ENCODE measurements at places on chromosomes 7 and 10.

DNA sequence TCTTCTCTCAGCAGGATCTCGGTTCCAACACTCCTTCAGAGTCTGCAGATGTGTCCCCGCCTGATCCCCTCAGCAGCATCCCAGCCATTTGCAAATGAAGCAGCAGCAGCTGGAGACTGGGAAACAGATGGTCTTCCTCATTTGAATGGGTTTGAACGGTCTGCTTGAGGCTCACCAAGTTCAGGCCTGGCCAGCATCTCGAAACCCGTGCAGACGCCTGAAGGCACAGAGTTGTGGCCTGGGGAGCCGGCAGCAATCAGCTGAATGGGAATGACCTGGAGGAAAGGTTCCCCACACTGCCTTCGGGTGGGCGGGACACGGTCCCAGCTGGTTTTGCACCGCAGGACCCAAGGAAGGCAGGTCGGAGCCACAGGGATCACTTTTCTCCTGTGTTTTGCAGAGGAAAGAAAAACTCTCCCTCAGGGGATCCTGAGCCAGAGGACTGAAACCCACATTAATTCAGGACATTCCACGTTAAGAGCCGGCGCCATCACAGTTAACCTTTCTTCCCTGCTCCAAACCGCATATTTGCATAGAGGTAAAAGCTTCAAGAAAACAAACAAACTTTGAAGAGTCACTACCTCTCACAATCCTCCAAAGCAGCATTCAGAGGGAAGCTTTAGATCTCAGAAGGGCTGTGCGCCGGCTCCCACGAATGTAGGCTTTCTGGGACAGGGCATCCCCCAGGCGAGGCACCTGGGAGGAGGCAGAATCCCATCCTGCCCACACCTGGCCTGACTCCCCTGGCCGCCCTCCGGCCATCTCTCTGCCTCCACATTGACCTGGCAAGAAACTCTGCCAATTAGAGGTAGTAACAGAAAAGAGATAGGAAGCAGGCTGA lies 17.7 kb downstream of the FGFR2 start:
- DNase-seq, result no peak

GRCh38 chr10:114479307-114479706 lies 75.0 kb upstream of the AFAP1L2 start:
- peak; percentile 69 for DNase-seq

DNA sequence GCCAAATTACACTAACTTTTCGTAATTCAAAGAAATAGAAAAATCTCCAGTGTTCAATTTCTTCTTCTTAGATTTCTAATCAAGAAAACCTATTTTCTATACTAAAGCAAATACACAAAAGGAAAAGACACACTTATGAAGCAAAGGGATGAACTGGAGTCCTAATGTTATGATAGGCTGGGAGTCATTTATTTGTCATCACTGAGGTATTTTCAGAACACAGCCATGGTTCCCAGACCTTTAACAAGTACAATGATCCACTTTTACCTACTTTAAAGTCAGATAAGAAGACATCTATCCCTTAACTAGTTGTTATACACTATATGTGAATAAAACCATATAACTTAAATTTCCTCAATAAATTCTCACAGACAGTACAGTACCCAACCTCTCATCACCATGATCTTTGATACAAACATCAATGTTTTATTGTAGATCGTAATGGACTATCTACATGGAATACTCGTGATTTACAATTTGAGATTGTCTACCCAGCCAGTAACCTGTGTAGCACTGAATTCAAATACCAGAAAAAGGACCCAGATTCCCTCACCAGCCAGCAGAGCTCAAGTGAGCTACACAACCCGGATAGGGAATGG lies 12.5 kb downstream of the ASNS start:
- DNase-seq, result no peak

GRCh38 chr10:20596065-20596755 lies 300.9 kb downstream of the NEBL start:
- DNase-seq, result peak; percentile 59

- no peak for DNase-seq
Measured at GRCh38 chr10:102152545-102152890, 329 bp downstream of the NOLC1 start.

DNA sequence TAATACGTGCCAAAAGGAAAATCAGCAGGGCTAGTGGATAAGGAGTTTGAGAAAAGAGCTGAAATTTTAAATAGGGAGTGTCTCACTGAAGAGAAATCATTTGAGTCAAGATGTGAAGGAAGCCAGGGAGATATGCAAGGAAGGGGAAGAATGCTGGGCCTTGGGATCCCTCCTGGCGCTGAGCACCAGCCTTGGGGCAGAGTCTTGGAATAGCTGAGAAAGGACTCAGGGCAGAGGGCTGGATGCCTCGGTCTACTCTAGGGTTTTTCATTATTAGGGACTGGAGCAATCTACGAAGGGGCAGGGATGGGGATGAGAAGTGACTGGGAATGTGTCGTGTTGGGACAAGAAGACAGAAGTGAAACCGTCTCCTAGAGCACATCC lies 484 bp downstream of the ZWINT start:
- DNase-seq, result no peak

GRCh38 chr7:125926621-125927020 lies 997.0 kb upstream of the POT1 start:
- peak; percentile 11 for DNase-seq

DNA sequence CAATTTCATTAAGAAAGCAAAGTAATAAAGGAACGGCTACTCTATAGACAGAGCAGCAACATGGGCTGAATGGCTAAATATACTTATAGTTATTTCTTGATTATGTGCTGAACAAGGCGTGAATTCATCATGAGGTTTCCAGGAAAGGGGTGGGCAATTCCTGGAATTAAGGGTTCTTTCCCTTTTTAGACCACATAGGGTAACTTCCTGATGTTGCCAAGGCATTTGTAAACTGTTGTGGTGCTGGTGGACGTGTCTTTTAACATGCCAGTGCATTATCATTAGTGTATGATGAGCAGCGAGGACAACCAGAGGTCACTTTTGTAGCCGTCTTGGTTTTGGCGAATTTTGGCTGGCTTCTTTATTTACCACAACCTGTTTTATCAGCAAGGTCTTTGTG lies 28.5 kb upstream of the ZMYND11 start:
- DNase-seq, result no peak

GRCh38 chr7:32532716-32533115 lies 37.4 kb downstream of the AVL9 start:
- DNase-seq, result no peak

- no peak for DNase-seq
Measured at GRCh38 chr10:93110472-93111146, 36.9 kb downstream of the CYP26A1 start.

DNA sequence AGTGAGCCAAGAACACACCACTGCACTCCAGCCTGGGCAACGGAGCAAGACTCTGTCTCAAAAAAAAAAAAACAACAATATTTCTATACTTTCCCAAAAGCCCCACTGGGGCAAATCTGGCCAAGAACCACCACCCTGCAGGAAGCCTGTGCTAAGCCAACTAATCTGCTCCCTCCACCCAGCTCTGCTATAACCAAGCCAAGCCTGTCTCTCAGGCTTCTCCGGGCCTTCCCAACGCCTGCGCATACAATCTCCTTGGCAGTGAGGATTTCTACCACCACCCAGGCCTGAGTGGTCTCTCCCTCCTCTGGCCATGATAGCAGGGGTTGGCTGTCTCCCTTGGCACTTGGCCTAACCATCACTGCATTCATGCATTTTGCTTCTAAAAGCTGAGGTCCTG lies 14.2 kb downstream of the DDX56 start:
- DNase-seq, result no peak

DNA sequence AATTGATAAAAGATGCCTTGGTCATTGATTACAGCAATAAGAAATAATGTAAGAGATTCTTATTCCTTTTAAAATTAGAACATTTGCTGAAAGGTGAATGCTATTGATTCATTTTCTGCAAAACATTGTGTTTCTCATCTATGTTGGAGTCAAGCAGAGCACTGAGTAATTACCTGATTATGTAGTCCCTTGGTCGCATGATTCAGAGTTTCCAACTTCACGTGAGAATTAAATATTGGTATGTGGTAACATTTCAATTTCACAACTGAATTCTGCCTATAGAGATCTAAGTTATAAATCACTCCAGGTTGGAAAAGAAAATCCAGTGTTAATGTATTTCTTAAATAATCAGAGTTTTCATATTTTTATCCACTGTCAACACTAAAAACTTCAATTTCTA lies 701.4 kb downstream of the PHTF2 start:
- DNase-seq, result no peak

- no peak for DNase-seq
Measured at GRCh38 chr10:24730811-24731210, 7.1 kb upstream of the ARHGAP21 start.

DNA sequence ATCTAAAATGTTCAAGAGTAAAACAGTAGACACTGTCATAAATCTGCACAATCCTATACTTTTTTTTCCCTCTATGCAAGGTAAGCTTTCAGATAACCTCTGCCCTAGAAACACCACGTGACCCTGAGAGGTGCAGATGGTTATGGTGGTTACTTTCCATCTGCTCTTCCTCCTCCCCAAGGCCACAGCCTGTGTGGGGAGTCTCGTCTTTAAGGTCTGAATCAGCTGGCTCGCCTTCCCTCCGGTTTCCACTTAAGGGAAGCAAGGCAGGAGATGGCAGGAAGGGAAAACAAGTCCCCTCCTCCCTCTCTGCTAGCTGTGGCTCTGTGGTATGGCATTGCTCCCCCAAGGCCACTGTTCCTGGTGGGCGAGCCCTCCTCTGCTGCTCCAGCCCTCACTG lies 181.8 kb downstream of the GLI3 start:
- DNase-seq, result no peak

DNA sequence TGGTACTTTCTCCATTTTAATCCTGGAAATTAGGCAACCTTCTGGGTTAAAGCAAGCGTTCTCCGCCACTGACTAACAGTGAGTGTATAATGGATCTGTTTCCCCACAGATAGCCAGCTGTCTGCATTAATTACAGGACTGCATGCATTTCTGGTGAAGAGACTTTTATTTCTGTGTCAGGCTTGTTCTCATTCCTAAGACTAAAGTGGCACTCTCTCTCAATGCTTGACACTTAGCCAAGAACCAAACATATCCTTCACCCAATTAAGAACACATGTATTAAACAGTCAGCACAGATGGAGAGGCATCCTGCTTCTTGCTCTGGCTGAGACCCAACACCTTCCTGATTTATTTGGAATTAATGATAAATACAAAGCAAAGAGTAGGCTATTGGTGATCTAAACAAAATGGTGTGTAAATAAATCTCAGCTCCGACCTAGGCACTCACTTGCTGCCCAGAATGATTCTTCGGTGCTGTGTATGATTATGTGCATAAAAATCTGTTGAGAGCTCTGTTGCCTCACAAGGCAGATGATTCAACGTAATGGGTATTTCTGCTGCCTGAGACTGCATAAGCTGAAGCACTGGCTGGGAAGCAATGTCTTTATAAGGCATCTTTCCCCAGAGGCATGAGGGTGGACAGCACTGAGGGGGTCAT lies 16.8 kb downstream of the CALU start:
- no peak for DNase-seq

- DNase-seq, result no peak
Measured at GRCh38 chr7:46015107-46015868, 94.2 kb upstream of the IGFBP3 start.

DNA sequence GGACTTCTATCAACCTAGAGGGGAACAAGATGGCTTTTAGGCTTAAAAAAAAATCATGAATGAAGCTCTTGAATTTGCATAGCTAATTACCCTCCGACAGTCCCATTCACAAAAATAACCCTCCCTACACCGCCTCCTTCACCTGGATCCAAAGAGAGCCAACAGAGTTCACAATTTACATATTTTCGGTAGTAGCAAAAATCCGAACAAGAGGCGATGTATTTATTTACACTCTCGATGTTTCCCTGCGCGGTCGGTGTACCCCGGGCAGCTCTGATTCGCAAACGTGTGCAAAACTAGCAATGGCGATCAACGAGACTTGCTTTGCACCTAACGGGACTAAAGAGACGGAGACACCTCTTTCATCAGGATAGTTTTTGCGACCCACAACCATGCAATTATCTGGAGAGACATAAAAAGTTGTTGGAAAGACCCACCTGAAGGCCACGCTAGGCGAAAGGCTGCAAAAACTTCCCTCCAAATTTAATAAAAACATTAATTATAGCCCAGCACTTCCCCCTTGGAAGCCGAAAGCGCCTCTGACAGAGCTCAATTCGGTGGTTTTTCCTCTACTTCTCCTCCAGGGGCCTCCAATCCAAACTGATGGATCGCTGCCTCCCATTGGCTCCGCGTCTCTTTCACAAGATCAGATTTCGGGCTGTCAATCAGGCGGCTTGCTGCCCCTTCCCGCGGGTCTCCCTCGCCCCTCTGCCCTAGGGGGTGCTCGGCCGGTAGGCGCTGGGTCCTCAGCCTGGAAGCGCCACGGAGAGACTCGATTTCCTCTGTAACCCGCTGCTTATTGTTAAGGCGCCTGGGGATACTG lies at the start of gene ETV1:
TSS of gene ETV1 (minus strand) at position 541 of the 823 bp plus-strand sequence. CDS start 614 bp downstream, outside the sequence.
- peak; percentile 73 for DNase-seq

DNA sequence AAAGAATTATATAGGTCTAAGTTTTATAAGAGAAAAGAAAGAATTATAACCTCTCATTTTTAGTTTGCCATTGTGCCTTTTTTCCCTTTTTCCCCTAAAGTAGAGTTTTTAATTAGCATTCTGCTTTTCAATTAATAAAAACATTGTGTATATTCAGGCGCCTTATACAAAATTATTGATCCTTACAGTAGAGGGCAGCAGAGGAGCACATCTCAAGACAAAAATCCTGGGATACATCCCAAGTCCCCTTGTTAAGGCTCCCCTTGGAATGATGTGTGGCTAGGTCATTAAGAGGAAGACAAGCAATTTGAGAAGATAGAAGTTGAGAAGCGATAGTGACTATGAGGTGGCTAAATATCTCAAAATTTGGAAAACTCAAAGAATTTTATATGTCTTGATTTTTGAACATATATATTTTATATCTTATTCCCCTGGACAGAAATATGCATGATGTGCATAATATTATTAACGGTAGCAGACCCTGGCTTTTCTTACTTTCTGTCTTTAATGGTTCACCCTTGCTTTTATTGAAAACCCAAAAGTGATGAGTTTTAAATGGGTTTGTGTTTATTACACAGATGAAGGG lies 19.1 kb upstream of the TPK1 start:
- DNase-seq, result peak; percentile 47

GRCh38 chr10:28991333-28992270 lies 297.3 kb upstream of the LYZL1 start:
- DNase-seq, result peak; percentile 83

DNA sequence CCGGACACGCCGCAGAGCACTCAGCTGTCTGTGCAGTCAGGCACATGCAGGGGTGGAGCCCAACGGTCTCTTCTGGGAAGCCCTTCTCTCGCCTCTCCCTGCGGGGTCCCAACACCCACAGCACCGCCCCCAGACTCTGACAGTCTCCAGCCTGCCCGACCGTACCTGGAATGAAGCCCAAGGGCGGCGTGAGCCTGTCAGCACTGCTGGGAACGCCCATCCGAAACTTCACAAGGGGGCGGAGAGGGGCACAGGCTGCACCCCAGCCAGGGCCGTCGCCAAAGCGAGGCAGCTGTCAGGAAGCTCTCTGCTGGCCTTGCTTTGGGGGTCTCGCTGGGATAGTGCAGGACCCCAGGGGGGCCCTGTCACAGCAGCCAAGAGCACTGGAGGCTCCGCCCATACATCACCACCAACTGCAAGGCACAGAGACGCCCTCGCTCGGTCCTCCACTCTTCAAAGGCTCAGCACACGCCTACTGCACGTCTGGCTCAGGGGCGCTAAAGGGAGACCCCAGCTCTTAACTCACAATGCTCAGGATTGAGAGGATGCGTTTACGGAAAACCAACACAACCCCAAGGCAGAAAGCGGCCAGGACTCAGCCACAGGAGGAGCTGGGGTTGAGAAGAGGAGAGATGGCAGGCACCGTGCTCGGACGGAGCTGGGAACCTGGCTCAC lies 30.9 kb downstream of the MAD1L1 start:
- DNase-seq, result no peak

GRCh38 chr10:63143987-63144386 lies 10.9 kb downstream of the NRBF2 start:
- DNase-seq, result no peak
